ENCODE measurements at places on chromosomes 3 and 15.
A peak's percentile ranks its signal among the peaks of the same experiment; 100 is the strongest.

DNA sequence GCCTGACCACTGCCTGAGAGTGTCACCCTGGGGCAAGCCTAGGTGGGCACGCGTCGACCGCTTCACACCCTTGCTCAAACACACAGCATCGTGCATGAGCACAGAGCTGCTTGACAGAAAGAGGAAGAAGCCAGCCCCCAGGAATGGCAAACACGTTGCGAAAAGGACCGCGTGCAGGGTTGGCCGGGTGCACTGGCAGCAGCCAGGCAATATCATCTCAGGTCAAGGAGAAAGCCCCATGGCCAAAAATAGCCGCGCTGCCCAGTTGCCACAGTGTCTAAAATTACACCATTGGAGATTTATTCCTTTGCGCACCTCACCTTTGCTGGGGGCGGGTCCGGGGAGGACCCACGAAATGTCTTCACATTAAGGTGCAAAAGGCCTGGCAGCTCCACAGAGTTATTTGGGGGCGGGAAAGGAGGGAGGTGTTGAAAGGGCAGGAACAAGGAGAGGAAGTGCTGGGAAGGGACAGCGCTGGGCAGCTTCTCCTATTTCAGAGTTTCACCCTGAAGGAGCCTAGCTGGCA lies 44.7 kb upstream of the NR2F2 start:
- no peak for DNase-seq

GRCh38 chr15:34773013-34773412 lies 18.2 kb upstream of the GJD2 start:
- no peak for DNase-seq

DNA sequence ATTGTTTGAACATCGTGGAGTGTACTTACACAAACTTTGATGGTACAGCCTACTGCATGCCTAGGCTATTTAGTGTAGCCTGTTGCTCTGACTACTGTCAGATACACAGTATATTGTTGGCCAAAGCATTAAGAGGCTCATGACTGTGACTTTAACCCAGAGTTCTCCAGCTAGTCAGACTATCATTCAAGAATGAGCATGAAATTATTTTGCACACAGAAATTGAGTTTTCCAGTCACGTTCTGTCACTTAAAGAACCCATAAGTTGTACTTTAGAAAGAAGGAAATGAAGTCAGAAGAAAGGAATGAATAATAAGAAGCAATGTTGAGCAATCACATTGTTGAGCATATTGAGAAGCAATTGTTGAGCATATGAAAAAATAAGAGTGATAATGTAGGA lies 37.6 kb upstream of the SLC22A13 start:
- DNase-seq = peak; percentile 74

DNA sequence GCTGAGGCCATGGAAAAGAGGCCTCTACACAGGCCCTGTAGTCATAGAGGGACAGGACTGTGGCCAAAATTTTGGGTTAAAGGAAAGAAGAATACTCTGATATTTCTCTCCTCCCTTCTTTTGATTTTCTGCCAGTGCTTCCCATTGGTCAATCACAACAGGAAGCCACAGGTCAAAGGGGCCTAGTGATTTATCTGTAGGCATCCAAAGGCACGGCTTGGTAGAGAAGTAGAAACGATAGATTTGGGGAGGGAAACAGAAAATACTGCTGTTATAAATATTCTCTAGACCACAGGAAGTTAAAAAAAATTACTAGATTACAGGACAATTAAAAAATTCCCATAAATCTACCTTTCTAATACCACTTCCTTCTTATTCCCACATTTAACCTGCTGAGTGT lies 1.7 kb upstream of the CCDC50 start:
- no peak for DNase-seq

DNA sequence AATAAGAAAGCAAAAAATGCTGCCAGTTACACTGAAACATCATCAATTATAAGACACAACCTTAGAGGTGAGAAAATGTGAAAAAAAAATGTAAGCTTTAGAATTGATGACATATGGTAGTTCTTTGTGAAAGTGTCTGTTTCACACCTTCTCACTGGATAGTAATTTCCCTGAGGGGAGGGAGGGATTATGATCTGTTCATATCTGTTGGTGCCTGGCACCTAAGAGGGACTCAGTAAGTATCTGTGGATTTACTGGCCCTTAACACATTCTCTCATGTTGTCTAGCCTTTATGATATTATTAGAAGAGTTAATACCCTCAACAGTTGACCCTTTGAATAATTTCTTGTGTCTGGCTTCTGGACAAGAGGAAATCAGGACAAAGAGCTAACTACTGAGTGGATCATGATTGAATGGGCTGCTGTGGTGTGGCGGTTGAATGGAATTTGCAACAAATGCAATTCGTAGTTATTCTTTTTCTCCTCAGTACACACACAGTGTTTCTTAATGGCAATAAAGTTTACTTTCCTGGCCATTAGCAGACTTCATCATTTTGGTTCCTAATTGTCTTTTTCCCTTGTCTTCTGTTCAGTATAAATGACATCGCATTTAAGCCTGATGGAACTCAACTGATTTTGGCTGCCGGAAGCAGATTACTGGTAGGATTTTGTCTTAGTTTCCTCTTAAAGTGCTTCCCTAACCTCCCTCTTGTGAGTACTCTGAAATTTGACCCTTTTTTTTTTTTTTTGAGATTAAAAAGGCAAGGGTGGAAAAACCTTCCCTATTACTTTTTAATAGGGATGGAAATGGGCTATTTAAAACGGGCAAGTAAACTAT lies 9.5 kb downstream of the IFT122 start:
- DNase-seq = peak; percentile 44

GRCh38 chr15:63080634-63081250 lies 38.2 kb downstream of the TPM1 start:
- DNase-seq = no peak

- no peak for DNase-seq
Measured at GRCh38 chr3:126022741-126023359, 53.9 kb downstream of the ROPN1B start.

GRCh38 chr15:68672781-68673205 lies 94.0 kb downstream of the CORO2B start:
- peak; percentile 46 for DNase-seq

DNA sequence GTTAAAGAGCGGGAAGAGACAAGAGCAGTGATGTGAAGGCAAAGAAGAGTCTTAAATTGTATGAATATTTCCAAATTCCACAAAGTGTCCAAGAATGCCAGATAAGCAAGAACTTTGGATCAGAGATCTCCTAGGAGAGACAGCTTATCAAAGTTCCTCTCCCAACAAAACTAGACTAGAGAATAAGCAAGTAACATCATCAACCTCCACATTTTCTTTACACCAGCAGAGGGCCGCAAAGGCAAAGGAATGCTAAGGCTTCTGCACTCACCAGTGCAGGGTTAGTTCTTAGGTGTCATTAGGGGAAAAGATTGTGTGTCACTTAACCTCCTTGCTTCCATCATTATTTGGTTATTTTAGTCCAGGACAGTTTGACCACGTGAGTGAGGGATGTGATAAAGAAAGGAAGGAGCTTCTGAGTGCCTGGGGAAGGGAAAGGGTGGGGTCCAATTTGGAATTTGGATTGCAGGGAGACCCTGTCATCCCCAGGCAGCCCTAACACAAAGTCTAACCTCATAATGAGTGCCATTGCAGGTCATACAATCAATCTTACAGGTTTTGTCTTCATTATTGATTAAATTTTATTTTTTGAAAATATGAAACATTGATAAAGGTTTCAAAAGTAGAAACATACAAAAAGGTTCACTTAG lies 7.5 kb upstream of the CMTM6 start:
- peak; percentile 71 for DNase-seq

GRCh38 chr3:110067527-110067926 lies 730.2 kb upstream of the DPPA4 start:
- no peak for DNase-seq

- no peak for DNase-seq
Measured at GRCh38 chr15:86590461-86590860, 510.8 kb downstream of the AGBL1 start.

- DNase-seq = no peak
Measured at GRCh38 chr3:132622761-132623160, 25.7 kb downstream of the ACKR4 start.

Measured in A673 (cell line).